Stimulated activated CD4-positive, alpha-beta T cell treated with anti-CD3 and anti-CD28 coated beads, Interleukin-4, amount 100 ng/mL, for 24 hours (primary cell): ENCODE measurements at places on chromosomes 6 and 20.

- DNase-seq, result no peak
These were observed 23.9 kb downstream of the PDE7B start for GRCh38 chr6:135875446-135875845.

DNA sequence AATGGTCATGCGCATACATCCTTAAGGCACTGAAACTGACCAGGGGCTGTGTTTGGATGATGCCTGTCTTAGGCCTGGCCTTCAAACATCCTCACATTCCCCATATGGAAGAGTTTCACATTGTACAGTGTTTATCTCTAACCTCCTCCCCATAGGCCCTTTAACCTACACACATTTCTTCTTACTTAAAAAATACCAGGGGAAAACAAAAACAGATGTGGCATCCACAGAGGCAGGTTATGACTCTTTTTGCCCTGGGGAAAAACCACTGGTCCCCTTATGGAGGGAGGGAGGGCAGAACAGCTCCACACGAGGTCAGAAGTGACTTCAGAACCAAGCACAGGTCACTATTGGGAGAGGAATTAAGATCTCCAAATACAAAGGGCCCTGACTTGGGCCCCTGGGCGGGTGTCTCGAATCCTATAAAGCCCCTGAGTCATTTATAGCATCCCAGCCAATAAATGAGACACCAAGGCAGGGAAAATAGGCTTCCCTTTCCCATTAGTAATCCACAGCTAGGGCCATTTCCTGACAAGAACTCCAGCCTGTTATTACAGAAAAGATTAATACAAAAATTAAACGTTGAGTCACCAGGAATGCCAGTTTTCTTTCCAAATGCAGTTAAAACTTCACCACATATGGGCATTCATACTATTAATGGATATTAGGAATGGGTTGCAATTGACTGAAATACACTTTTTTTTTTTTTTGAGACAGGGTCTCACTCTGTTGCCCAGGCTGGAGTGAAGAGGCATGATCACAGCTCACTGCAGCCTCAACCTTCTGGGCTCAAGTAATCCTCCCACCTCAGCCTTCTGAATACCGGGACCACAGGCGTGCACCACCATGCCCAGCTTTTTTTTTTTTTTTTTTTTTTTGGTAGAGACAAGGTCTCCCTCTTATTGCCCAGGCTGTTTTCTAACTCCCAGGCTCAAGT is 107.2 kb downstream of the ATP9A start:
- DNase-seq, result no peak

GRCh38 chr20:58666702-58667101 is 15.6 kb downstream of the STX16 start:
- DNase-seq, result no peak

- no peak for DNase-seq
These were observed 165.7 kb downstream of the FOXC1 start for GRCh38 chr6:1775441-1775840.

- no peak for DNase-seq
These were observed 96.1 kb upstream of the NXT1 start for GRCh38 chr20:23254505-23254904.

DNA sequence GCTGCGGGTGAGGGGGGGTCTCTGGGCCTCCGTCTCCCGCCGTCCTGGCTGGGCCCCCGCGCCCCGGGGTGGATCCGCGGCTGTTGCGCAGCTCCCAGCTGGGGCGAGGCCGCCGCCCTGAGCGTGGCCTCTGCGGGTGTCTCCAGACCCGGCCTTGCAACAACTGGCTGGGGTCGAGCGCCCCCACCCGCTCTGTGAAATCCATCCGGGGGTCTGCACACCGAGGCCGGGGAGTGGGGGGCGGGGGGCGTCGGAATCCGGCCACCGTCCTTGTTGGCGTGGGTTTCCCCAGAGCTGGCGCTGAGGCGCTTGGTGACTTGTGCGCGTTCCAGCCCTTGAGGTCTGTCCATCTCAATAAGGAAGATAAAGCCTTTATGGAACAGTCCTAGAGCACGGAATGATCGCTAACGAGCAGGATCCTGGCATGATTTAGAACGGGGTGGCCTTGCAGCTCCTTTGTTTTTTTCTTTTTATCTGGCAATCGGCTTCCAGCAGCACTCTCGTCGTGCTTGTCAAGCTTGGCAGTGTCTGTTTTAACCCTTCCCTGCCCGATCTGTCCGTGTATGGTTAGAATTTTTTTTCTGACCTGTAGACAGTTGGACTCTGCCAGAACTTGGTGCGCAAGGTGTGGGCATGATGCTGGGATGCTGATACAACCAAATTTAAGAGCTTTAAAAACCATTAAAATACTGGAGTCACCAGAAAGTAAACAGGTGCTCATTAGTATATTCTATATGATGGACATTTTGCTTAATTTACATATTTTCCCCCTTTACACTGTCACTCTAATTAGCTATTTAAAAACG is 675 bp downstream of the DSTN start:
- peak; percentile 10 for DNase-seq

DNA sequence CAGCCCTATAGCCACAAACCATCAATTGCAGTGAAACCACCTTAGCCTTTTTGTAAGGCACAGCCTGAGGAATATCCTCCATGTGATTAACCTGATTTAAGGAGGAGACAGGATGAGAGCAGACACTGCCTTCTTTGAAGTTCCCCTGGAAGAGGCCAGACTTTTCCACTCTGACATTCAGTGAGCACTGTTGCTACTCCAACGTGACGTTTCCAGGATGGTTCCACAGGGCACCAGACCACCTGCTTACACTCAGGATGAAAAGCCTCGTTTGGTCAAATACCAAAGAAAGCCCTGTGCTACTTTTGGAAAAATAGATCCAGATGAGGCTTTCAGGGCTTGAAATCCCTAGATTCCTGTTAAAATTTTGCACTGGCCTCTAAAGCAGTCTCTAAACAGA is 1102.1 kb upstream of the FLRT3 start:
- no peak for DNase-seq

GRCh38 chr6:38350942-38351341 is 288.8 kb downstream of the BTBD9 start:
- no peak for DNase-seq

DNA sequence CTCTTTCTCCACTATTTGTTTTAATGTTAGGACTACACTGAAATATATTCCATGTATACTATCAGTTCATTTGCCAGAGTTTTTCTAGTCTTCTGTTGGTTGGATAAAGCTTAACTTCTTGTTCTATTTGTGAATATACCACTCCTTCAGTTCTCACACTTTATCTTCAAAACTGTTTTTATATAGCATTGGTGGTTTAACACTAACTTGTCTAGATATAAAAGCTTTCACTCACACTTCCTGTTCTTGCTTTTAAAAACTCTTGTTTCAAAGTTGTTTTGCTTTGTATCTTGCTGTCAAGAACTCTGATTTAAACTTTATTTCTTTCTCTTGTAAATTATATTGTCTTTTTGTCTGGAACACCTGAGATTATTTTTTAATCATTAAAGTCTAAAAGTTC is 226.8 kb upstream of the TENT5A start:
- DNase-seq, result no peak

DNA sequence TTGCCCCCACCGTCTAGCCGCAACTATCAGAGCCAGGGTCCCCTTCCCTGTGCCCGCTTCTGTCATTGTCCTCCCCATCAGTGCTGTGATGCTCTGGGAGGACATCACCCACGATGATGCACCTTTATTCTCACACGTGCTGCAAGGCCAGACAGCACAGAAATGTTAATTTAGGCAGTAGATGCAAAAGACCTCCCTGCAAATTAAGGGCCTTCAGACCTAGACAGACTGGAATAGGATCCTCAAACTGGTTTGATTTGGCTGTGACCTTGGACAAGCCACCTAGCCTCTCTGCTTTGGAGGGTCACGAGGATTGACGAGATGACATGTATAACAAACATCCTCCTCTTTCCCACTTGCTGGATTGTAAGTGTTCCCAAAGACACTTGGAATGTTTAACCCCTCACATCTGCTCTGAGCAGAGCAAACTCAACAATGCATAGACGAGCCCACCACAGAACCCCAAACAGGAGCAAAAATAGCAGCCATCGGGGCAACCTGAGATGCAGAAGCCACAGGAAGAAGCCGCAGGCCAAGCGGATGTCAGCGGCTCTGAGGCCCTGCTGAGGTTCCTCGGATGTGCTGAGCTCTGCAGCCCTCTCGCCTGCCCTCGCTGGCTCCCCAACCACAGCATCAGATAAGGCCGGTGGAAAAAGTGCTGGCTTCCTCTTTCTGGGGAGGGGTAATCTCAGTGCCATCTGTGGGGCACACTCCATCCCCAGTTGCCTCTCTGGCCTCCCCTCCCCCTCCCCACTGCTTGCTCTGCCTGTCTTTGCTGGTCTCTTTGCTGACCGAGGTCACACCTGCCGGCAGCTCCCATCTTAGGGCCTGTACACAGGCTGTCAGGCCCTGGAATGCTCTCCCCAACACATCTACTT is 35.3 kb downstream of the TOX2 start:
- peak; percentile 60 for DNase-seq

DNA sequence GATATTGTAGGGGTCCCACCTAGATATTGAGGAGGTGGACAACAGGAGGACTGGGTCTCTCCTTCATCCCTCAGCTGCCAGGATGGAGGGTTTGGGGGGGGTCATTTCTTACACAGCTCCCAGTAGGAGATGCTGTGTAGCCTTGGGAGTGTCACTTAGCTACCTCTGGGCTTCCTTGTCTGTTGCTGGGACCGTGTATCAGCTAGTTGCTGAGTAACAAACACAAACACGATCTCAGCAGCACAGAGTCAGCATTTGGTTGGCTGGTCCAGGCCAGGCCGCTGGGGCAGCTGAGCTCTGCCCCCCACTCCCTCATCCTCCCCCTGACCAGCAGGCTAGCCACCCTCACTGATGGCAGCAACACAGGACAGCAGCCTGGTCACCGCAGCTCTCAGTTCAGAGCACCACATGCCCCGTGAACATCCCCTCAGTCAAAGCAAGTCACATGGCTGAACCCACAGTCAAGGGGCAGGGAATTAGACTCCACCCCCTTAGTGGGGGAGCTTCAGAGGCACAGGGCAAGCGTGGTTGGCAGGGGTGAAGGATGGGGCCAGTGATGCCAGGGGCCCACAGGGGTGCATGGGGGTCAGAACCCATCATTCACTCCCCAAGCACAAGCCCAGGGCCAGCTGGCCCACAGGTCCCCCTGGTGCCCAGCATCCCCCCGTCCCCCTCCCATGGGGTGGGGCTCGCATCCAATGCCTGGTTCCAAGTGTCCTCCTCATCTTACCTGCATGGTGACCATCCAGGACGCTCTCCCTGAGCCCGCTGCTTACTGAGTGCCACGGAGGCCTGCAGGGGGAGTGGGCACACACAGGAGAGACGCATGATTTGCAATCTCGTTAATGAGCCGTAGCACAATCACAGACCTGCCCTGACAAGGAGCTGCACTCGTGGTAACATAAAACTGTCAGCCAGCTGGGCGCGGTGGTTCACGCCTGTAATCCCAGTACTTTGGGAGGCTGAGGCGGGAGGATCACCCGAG is 112.4 kb downstream of the TAF4 start:
- DNase-seq, result no peak

DNA sequence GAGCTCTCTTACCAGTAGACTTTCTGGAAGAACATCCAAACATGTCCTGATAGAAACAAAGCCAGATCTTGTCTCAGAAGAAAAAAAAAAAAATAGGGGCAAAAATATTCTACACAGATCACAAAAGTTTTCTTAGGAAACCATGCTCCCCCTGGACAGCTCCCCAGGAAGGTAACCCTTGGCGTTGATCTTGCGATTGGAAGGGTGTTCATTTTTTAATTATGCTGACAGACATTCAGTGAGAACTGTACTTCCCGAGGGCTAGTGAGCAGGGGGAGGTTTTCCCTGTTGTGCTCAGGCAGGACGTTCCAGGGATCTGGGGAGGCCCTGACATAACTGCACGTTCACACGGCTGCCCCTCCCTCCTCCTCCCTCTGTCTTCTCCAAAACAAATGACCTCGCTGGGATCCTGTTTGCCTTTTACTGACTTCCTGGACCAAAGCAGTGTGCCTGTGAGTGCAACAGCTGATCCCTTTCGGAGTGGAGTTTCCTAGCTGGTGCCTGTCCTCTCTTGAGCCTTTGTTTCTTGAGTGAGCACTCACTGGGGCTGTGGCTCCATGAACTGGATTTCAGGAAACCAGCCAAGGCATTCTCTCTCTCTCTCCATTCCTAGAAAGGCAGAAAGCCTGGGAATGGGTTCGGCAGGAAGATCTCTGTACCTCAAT is 46.7 kb downstream of the MARCKS start:
- DNase-seq, result no peak

DNA sequence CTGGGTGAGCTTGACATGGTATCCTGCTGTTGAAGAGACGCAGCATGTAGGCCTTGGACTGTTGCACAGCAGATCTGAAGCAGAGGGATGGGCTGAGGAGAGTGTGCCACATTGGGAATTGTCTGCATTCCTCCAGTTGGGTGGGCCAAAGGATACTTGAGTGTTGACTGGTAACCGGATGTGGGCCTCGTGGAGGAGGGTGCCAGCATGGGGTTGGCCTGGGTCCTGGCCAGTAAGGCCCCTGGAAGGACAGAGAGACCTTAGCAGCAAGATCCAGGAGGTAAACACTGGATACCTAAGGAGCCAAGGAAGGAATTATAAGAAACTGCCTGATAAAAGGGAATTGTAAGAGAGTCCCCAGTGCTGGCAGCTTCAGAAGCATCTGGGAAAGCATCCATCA is 76.9 kb downstream of the FIG4 start:
- no peak for DNase-seq

DNA sequence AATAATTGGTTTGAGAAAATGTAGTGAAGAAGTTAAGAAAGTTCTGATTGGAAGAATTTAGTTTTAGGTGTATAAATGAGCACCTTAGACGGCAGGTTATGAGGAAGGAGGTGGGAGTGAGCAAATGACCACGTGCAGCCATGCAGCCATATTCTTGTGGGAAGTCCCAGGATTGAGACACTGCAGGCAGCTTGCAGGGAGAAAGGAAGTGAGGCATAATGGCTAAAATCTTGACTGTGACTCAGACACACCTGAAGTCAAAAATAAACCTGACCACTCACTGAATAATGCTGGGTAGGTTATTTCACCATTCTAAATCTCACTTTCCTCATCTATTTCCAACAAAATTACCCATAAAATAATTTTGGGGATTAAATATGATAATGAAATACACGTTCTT is 16.6 kb downstream of the DSE start:
- DNase-seq, result no peak

DNA sequence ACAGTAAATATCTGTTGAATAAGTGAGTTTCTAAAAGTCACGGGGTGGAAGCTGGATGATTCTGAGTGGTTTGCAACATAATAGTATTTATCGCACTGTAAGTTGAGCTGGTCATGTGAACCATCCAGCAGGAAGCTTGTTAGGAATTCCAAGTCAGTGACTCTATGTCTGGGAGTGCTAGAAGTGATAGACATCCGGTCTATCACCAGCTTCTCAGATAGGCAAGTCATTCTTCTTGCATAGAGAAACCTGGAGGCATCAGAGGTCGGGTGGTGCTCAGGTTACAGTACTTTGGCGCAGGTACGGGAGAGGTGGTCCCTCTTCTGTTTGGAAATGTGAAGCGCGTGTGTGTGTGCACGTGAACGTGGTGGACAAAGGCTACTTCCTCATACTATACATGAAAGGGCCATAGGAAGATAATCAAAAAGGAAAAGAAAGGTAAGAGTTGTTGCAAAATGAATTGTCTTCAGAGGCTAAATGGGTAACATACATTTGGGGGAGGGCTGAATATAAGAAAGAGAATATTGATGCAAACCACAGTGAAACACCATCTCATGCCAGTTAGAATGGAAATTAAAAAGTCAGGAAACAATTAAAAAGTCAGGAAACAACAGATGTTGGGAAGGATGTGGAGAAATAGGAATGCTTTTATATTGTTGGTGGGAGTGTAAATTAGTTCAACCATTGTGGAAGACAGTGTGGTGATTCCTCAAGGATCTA is 299.3 kb upstream of the ZFP64 start:
- no peak for DNase-seq
